ENCODE measurements at places on chromosomes 5 and 9.

GRCh38 chr9:20358207-20358606 is 264.1 kb downstream of the MLLT3 start:
- DNase-seq, result no peak

DNA sequence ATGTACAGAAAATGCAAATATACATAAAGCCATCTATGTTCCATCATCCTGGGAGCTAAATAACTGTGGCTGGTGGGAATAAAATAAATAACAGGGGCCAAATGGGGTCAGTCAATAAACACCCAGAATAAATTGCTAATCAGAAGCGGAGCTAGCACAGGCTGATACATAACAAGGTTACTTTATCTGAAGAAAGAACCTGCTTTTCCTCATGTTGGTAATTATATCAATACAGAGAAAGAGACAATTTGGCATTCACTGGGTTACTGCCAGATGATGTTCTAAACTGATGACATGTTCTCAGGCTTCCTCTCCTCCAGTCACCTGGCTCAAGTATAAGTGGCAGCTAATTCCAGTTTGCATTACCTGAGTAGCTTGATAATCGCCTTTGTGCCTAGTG is 144.9 kb upstream of the CD180 start:
- DNase-seq, result no peak

- DNase-seq, result no peak
These were observed 79.2 kb upstream of the PANK3 start for GRCh38 chr5:168658394-168658793.

DNA sequence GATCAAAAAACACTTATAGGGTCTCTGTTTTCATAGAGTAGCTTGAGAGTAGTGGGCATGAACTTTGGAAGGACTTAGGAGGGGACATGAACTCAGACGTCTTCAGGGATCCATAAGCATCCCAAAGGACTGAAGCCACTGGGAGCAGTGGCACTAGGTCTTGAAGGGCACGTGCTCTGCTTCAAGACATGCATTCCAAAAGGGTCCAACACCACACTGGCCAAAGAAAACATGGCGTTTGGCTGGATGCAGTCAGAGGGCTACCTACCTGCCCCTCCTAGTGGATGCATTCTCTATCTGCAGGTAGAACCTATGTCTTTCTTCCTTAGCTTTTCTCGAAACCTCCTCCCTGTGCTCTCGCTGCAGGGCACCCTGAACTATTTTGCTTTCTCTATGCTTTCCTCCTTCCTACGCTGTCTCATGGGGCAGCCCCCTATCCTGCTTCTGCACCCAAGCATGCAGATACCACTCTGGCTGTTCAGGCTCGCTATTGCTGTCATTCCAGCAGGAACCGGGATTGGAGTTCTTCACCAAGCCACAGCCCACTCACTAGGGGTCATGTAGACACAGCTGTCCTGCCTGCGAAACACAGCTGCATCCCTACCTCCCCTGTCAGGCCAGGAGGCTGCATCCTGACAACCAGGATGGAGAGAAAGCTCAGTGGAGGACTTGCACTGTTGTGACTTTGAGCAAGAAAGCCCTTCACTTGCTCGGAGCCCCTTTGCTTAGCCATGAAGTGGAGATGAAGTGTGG is 11.9 kb downstream of the FAM240B start:
- DNase-seq, result peak; percentile 36

GRCh38 chr5:74499256-74500050 is 141.1 kb downstream of the ENC1 start:
- no peak for DNase-seq

GRCh38 chr5:32274548-32275395 is 38.0 kb downstream of the MTMR12 start:
- DNase-seq, result no peak

DNA sequence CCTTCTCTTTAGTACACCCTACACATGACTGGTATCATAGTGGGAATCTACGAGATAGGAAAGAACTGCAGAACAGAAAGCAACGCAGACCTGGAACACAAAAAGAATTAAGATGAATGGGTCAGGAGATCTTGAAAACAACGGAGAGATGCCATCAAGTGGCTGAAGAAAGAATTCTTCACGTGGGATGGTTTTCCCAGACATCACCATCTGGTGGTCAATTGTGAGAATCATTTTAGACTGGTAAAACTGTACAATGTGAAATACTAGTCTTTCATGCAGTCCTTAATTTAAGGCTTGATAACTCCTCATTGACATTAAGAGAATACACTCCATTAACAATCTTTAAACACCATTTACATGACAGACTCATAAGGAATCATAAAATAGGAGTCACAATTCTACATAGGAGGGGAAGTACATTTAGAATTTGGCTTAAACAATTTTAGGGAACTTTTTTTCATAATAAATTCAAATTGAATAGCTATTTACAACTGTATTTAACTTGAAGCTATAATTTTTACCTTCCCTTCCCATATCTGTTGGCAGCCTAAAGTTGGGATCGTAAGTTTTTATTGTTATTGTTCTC is 128.4 kb upstream of the TRPM3 start:
- DNase-seq, result peak; percentile 75

All from NCI-H1417 (cell line).